CD4-positive, CD25-positive, alpha-beta regulatory T cell (primary cell): ENCODE measurements at places on chromosomes 2 and 18.

- no peak for DNase-seq
Measured at GRCh38 chr2:14700753-14701152, 68.2 kb downstream of the LRATD1 start.

GRCh38 chr2:69054431-69054830, 41.5 kb downstream of the ANTXR1 start:
- DNase-seq = peak; percentile 30

DNA sequence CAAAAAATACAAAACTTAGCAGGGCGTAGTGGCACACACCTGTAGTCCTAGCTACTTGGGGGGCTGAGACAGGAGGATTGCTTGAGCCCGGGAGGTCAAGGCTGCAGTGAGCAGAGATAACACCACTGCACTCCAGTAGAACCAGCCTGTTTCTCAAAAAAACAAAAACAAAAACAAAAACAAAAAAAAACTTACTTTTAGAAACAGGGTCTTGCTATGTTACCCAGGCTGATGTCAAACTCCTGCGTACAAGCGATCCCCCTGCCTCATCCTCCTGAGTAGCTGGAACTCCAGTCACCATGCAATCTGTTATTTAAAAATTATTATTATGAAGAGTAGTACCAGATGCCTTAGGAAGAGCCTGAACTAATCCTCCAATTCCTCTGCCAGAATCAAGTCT, 35.0 kb upstream of the GLI2 start:
- no peak for DNase-seq

GRCh38 chr18:45828917-45829811, 3.7 kb downstream of the SIGLEC15 start:
- no peak for DNase-seq

DNA sequence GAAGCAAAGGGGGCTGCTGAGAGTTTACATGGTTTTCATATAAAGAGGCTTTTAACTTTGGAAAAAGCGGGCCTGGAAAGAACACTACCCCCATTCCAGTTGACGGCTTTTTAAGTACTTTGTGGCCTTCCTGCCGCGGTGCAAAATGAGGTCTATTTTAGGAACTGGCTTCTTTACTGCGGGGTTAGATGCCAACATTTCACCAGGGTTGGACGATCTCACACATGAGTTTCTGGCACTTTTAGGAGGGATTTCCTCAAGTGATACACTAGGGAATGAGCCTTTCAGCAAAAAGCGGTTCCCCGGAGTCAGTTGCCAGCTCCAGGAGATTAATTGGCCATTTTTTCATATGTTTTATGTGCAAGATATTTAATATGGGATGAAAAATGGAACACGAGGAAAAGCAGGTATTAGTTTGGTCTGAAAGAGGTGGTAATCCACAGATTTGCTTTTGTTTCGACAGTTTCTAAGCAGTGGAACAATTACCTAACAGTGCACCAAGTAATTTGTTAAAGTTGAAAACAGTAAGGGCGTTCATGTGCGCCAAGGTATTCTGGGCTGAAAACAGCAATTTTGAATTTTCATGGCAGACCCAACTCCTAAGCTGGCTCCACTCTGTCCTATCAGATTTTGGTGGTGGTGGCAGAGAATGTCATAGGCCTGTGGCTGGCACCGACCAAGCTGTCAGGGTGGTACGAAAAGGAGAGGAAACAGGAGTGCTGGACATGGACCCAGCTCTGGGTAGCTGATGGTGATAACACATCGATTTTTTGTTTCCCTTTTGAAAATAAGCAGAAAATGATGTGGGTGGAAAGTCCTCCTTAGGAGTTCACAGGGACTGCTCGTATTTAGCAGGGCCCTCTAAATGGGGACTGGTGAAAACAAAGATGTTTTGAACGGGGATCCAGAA, 55.6 kb upstream of the FZD5 start:
- no peak for DNase-seq

DNA sequence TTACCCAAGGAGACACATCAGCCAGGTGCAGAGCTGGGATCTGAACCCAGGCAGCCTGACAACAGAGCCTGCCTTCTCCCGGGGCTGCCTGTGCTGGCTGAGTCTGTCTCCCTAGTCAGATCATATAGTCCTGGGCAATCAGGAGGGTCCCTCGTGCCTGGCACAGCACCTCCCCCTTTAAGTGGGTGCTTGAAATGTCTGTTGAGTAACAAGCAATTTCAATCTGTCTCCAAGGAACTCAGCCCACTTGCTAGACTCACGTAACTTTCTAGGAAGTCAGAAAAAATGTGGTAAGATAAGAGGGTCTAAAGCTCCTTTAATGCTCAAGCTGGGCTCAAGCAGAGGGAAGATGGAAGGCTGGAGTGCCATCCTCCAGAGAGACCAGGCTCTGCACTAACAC, 51.9 kb downstream of the REEP1 start:
- no peak for DNase-seq

DNA sequence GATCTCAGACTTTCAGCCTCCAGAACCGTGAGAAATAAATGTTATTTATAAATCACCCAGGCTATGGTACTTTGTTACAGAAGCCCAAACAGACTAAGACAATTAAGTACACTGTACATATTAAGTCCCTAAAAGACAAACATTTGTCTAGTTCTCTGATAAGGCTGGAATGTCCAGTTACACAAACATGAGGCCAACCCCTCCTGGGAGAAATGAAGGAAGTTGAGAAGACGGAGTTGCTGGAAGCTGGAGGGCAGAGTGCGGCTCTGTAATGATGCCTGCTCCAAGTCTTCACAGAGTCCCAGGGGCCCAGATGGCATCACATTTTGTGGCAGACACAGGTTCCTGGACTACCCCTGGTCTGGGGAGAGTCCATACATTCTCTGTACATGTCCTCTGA, 79.2 kb upstream of the ST8SIA3 start:
- no peak for DNase-seq

- DNase-seq = no peak
Measured at GRCh38 chr2:231655488-231655887, 52.8 kb upstream of the PTMA start.

- DNase-seq = no peak
Measured at GRCh38 chr2:232126301-232127099, 165.0 kb downstream of the DIS3L2 start.

- peak; percentile 7 for DNase-seq
Measured at GRCh38 chr2:157182834-157183396, 74.6 kb upstream of the GALNT5 start.

- no peak for DNase-seq
Measured at GRCh38 chr2:11370377-11371091, 26.1 kb upstream of the ROCK2 start.

GRCh38 chr2:180254872-180255271, 247.8 kb upstream of the CWC22 start:
- DNase-seq = no peak

GRCh38 chr2:45220227-45220626, 211.0 kb upstream of the SIX2 start:
- DNase-seq = no peak

DNA sequence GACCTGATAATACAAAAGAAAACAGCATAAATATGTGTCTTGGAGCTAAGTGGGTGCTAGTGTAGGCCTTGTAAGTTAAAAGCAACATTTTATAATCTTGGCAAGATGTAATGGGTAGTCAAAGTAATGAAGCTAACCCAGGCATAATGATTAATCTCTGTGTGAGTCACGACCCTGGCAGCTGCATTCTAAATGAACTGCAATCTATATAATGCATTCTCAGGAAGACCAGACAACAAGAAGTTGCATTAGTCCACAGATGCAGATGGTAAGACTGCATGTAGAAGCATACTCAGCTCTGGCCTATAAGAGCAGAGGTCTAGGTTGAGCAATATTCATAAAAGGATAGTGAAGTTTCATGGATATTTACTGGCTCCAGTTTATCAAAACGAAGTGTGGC, 85.6 kb upstream of the ETAA1 start:
- no peak for DNase-seq

GRCh38 chr2:139905624-139906023, 1125.4 kb upstream of the NXPH2 start:
- no peak for DNase-seq

DNA sequence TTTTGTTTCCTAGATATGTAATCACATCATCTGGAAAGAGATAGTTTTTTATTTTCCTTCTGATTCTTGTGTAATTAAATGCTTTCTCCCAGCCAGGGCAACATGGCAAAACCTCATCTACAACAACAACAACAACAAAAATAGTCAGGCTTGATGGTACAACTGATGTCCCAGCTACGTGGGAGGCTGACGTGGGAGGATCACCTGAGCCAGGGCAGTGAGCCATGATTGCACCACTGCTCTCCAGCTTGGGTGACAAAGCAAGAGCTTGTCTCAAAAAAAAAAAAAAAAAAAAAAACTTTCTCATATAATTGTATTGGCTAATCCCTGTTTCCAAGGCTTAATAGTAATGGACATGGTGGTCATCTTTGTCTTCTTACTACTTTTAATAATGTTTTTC, 26.4 kb upstream of the PGAP1 start:
- DNase-seq = no peak

- no peak for DNase-seq
Measured at GRCh38 chr18:62621546-62621945, 93.8 kb upstream of the PHLPP1 start.

DNA sequence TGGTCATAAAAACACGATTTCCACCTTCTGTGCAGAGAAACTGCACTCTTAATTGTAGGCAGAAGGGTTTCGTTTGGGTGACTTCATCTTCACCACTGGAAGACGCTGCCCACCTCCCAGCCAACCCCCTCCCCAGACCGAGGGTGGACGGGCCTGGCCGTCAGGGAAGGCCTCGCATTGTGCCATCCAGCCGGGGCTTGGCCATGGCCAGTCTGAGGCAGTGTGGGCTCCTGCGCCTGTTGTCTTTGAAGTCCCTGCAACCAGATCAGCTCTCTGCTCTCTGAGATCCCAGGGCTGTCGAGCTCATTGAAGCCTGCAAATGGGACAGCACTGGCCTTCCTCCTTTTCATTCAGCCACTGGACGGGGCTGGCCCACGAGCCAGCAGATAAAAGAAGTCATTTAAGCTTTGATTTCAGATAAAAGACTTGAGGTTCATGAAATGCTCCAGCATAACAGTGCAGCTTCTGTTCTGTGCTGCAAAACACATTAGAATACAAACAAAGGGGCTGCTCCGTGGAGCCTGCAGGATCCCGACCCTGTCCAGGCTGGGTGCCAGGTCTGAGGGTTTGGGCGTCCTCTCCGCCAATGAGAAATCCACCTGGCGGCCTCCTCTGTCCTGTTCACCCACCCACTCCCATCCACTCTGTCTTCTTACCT, 253.5 kb downstream of the LDLRAD4 start:
- no peak for DNase-seq

- no peak for DNase-seq
Measured at GRCh38 chr2:55408098-55408882, 11.4 kb downstream of the CCDC88A start.

DNA sequence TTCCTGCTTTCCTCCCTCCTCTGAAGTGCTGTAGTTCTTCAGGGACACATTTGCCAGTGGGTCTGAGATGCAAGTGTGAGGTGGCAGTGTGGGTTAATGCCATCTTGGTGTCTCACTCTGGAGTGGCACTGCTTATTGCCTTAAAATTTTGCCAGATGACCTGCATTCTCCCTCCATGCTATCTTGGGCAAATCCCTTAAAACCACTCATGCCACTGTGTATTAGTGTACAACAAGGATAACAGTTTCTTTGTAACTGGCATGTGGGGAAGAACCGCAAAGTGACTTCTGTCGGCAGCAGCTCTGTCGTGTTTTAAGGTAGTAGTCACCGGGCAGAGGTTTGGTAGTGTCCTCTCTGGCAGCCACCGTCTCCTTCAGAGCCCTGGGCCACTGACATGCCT, 124.2 kb downstream of the NEDD4L start:
- no peak for DNase-seq

DNA sequence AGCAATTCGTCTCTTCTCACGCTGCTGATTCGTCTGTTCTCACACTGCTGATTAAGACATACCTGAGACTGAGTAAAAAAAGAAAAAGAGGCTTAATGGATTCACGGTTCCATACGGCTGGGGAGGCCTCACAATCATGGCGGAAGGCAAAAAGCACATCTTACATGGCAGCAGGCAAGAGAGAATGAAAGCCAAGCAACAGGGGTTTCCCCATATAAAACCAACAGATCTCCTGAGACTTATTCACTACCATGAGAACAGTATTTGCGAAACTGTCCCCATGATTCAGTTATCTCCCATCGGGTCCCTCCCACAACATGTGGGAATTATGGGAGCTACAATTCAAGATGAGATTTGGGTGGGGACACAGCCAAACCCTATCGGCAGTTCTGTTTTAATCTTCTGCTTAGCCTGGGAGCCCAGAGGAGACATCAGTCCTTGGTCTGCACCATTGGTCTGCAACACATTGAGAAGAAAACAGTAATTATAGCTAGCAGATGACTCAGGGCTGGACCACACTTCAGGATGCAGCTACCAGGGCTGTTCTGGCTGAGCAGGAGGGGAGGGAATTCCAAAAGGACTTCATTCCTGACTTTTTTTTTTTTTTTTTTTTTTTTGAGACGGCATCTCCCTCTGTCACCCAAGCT, 69.4 kb downstream of the CABLES1 start:
- no peak for DNase-seq

DNA sequence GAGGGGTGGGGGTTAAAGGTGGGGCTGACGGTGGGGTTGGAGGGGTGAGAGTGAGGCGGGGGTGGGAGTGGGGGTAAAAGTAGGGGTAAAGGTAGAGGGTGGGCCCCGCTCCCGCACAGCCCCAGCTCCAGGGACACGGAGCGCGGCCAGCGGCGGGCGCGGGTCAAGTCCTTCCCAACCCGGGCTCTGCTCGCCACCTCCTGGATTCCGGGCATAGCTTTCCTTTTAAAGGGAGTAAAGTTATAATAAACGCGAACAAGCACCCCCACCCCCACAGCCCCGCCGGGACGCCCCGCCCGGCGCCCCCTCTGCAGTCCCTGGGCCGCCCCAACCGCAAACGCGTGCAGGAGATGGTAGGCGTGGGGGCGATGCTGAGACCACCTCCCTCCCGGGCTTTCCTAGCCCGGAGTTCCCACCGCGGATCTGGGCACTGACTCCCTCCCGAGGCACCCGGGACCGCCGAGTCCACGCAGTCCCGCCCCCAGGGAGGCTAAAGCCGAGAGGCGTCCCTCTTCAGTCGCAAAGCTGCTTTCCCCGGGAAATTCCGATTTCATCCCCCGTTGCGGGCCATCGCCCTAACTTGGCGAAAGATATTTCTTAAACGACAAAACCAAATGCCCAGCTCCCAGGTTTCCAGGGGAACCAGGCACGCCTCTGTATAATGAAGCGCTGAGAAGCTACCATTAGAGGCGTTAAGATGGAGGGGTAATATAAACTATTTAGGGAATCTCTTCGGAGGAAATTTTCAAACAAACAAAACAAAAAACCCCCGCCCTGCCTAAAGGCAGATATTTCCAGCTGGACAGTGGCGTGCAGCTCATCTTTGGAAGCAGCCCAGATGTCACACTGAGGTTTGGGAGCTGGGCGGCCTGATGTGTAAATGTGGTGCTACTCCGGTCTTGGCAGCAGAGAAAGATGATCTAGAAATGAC, at the start of gene LIMS2:
Gene LIMS2, minus strand, starts transcription at position 200 of the 931 bp plus-strand sequence. CDS start 506 bp downstream, outside the sequence.
- no peak for DNase-seq
